ENCODE measurements at places on chromosomes 2 and 18.
A peak's percentile ranks its signal among the peaks of the same experiment; 100 is the strongest.

GRCh38 chr2:48454504-48454903, 75.5 kb upstream of the STON1 start:
- DNase-seq: peak; percentile 76

DNA sequence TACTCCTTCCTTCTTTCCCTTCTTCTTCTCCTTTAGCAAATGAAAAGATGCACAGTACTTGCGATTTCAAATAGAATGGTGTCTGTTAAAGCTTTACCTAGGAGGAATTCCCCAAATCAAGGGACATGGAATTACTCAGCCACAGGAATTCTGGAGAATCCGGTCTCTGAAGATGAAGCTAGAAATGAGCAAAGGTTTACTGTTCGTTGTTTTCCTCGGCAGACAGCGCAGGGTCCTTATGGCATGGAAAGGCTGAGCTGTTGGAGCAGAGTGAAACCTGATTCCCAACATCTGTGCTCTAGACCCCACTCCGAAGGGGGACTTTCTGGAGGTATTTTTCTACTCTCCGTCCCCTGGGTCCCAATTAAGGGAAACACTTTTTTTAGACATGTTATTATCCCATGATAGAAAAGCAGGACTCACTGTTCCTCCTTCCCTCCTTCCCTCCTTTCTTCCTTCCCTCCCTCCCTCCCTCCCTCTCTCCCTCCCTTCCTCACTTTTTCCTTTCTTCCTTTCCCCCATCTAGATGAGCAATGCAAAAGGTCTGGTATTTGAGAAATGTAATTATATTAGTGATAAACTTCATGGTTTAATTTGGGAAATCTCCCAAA, 47.1 kb downstream of the CDCA7 start:
- DNase-seq: no peak

DNA sequence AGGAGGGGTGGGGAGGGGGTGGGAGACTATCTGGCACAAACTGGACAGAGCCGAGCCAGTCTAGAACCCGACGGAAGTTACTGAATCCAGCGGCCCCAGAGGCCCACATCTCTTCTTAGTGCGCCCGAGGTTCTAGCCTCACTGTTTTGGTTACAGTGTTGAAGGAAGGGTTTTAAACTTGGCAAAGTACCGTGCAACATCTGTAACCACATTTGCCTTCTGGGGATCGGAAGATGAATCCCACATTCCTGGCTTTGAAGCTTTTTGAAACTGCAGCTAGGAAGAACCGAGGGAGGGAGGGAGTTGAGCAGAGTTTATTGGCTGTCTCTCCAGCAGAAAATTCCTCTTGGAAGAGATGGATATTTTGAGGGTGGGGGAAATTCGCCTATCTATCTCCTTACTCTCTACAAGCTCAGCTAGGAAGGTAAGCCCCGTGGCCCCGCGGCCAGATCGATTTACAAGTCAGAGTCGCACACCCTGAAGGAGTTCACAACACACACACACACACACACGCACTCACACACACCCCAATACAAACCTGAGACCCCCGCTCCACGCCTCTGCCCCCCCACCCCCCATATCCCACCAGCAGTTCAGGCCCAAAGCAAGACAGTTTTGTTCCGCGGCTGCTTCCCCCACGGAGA, 1.0 kb downstream of the ACVR1 start:
- peak; percentile 19 for DNase-seq

GRCh38 chr2:179877601-179878364, 16.4 kb upstream of the ZNF385B start:
- DNase-seq: no peak

GRCh38 chr2:192267484-192267883, 72.8 kb upstream of the TMEFF2 start:
- peak; percentile 43 for DNase-seq
